Nephron progenitor cell (in vitro differentiated cells): ENCODE measurements at places on chromosomes 7 and 10.

- no peak for DNase-seq
Measured at GRCh38 chr10:88853155-88853881, 1.7 kb upstream of the ANKRD22 start.

GRCh38 chr7:46155367-46155766, 234.3 kb upstream of the IGFBP3 start:
- no peak for DNase-seq

- no peak for DNase-seq
Measured at GRCh38 chr10:26235761-26236160, 19.2 kb downstream of the GAD2 start.

GRCh38 chr7:115227473-115228235, 305.8 kb downstream of the MDFIC start:
- no peak for DNase-seq

DNA sequence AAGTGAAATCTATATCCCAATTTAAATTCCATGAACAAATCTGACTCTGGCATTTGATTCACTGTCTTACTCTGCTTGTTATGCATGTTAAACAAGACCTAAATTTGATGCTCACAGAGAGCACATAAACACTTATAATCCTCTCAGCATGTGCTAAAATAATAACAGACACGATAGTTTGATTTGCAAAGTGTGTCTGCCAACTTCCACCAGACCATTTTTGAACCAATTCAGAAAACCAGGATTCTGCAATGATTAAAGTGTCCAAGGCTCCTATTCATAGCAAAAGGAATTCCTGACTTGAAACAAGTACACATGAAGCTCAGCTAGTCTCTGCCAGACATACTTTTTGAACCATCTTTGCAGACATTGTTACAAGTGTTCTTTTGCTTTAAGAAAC, 11.2 kb downstream of the RBM20 start:
- DNase-seq, result no peak

DNA sequence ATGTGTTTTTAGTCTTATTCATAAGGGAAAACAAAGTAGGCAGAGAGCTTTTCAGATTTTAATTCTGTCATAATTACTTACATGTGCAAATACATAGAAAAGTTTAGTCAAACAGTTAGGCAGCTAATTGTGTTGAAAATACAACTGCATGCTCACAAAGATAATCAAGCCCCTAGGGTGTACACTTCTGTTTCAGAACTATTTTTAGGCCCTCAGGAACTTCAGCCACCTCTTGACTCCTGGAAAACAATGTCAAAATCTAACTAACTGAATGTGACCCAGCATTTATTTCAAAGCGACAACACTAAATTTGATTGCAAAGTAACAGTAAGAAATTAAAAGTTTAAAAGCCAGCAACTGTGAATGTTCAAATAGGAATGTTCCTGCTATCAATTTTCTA, 599.0 kb upstream of the LRRTM3 start:
- DNase-seq, result no peak

DNA sequence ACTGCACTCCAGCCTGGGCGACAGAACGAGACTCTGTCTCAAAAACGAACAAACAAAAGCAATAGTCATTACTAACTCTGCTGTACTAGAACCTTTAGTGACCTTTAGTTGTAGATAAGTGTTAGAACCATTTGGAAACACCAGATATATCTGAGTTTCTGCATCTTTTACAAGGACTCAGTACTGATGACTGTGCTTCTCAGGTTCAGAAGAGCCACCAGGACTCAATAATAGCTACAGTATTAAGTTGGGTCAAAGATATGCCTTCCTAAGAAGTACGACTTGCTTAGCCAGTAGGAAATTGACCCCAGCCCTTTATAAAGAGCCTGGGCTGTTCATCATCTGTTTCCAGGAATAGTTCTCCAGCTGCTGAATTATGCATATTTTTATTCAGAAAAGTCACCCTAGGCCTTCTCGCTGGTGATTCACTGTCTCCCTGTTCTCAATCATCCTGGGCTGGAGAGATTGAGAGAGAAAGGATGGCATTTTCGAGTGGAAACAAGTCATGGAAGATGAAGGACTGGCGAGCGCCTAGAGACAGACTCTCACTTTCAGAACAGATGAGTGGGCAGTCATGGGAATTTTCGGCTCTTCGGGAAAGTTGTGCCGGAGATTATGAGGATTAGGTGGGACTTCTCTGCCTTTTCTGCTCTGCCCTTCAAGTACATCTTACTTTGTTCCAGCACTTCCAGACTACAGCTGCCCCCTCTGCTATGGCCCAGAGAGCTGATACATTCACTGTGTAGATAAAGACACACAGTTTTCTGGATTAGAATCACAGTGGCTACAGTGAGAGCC, 316.1 kb downstream of the CCDC3 start:
- DNase-seq, result no peak

GRCh38 chr10:95509251-95509650, 51.9 kb downstream of the SORBS1 start:
- no peak for DNase-seq
